A172 (cell line): ENCODE measurements at places on chromosomes 2 and 18. TPM values are rescaled to one million over a fixed set of nuclear protein-coding genes. Genes with fewer than 3 reads are reported as not detected.

GRCh38 chr2:231707625-231707926 lies 749 bp upstream of the PTMA start:
- DNase-seq, result no peak

FIGN gene
- 2.0 and 2.2 TPM in 2 replicates for total RNA-seq

DNA sequence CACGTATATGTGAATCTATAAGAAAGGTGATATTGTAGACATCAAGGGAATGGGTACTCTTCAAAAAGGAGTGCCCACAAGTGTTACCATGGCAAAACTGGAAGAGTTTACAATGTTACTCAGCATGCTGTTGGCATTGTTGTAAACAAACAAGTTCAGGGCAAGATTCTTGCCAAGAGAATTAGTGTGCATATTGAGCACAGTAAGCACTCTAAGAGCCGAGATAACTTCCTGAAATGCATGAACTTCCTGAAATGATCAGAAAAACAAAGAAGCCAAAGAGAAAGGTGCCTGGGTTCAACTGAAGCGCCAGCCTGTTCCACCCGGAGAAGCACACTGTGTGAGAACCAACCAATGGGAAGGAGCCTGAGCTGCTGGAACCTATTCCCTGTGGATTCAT lies 101.0 kb downstream of the HS6ST1 start:
- DNase-seq, result no peak

DNA sequence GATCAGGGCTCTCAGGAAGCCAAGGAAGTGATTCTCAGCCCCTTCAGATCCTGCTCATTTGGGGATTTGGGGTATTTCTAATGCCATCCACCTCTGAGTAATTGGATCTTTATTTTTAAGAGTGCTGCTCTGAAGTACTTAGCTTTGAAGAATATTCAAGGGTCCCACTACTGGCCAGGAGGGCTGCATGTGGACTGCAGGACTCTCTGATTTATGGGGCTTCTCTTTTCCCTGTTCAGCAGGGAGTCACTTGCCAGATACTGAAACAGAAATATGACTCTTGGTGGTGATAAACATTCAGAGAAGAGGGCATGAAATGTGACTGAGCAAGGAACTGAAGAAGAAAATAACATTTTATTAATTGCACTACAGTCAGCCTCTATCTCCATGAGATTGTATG lies 138.5 kb downstream of the MTX2 start:
- DNase-seq, result no peak

GRCh38 chr2:88903749-88904353 lies 212.4 kb downstream of the RPIA start:
- peak; percentile 42 for DNase-seq

DNA sequence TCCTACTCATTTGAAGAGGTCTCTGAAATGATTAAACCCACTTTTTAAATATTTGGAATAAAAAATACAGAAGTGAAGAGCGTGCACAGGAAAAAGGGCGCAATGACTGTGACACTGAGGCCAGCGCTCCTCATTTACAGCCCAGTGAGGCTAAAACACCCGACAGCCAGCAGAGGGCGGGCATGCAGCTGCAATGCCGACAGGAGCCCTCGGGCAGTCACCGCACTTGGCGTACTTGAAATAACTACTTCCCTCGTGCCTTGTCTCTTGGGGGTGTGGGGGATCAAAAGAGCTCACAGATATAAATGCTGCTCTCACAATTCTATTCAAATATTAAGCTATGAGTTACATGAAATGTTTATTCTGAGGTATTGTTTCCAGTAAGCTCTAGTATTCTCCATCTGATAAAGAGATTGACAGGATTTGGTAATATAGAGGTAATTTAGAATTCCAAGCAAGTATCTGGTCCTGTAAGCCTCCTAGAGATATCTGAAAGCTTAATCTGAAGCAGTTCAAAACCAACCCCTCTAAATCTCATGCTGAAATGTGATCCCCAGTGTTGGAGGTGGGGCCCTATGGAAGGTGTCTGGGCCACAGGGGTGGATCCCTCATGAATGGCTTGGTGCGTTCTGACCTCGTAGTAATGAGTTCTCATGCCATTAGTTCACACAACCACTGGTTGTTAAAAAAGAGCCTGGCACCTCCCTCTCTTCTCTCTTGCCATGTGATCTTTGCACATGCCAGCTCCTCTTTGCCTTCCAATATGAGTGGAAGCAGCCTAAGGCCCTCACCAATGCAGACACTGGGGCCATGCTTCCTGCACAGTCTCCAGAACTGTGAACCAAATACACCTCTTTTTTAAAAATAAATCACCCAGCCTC lies 93.6 kb downstream of the ZAP70 start:
- DNase-seq, result peak; percentile 53

SOX11 gene
- 11.2 and 11.9 TPM in 2 replicates for total RNA-seq

DNA sequence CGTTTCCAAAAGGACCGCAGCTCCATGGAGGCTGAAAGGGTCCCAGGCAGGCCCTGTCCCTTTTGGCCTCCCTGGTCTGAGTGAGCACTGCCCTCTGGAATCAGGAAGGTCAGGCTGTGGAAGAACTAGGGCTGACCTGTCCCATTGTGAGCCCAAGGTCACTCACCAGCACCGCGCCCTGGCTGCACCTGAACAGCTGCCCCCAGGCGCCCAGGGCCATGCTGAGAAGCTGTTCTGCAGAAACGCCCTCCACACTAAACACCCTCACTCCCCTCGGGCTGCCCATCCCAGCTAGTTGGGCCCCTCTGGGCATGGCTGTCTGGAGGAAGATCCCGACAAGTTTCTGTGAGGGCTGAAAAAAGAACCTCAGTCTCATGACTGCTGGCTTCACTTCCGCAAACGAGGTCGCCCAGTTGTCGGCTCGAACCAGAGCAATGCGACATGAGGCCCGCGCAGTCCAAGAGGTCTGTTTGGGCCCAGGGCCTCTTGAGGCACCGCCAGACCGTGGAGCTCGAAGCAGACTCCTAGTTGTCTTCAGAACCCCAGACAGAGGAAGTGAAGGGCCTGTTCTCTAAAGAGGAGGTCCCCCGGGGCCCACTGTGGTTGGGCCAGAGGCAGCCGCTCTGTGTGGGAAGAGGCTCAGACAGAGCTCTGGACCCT lies 64.4 kb downstream of the INPP5D start:
- DNase-seq, result no peak

DNA sequence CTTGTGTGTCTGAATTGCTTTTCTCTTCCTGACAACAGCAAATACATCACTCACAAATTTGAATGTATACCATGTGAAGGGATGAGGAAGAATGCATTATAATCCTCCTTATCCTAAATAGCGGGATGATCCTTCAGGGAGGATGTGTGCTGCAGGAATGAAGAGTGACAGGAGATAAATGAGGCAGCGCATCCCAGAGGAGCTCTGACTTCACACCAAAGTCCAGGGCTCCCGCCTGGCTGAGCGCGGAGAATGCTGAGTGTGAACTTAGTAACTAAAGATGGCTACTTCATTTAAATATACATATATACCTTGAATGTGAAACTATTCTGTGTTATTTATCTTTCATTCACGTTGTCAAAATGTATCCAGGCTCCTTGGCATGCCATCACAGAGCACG lies 145.2 kb upstream of the TPO start:
- no peak for DNase-seq

DNA sequence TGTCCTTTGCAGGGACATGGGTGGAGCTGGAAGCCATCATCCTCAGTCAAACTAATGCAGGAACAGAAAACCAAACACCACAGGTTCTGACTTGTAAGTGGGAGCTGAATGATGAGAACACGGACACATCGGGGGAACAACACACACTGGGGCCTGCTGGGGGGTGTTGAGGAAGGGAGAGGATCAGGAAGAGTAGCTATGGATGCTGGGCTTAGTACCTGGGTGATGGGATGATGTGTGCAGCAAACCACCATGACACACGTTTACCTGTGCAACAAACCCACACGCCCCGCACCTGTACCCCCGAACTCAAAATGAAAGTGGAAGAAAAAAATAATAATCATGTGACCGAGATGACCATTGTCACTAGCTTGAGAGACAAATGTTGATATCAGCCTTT lies 114.7 kb downstream of the NDUFA10 start:
- no peak for DNase-seq

GRCh38 chr2:233468047-233468740 lies 98.4 kb downstream of the USP40 start:
- no peak for DNase-seq

- DNase-seq, result no peak
Observed at GRCh38 chr2:129396980-129397599, 582.4 kb upstream of the RAB6C start.

GRCh38 chr2:53111406-53111805 lies 656.2 kb upstream of the CHAC2 start:
- no peak for DNase-seq

TRAF3IP1 gene
- total RNA-seq, result 14.0 and 17.9 TPM in 2 replicates

- no peak for DNase-seq
Observed at GRCh38 chr2:105796131-105796638, 51.5 kb downstream of the NCK2 start.

XRCC5 gene
- total RNA-seq, result 488 and 512 TPM in 2 replicates
